Ovary (tissue), 10 donors: ENCODE measurements at places on chromosomes 3 and 15. TPM values are rescaled to one million over a fixed set of nuclear protein-coding genes. Genes with fewer than 3 reads are reported as not detected.

GRCh38 chr3:89606151-89606550, 498.7 kb downstream of the EPHA3 start:
- DNase-seq = no peak

DNA sequence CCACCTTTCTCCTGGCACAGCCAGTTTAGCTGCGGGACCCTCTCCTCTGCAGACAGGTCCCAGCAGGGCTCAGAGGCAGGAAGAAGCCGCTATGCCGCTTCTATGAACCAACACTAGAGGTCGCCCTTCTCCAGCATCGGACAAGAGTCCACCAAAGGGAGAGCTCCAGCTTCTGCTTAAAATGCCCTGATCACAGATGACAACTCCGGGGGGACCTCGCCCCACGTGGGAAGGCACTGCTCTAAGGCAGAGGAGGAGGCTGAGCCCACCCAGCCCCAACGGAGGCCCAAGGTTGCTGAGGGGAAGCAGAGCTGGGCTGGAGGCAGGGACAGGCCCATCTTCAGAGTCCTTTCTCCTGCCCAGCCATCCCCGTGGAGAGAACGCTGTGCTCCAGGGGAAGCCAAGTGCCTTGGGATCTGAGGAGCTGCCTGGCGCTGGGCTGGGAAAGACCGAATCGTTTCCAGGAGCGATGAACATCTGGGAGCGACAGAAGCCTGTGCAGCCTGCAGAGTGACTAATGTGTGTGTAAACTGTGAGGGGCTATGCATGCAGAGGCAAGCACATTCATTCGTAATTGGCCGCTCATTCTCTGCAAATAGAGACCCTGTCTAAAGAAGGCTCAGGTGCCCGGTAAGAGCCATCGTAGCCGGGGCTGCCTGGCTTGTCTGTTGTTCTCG, 43.5 kb upstream of the BDH1 start:
- peak; percentile 79 for DNase-seq

DNA sequence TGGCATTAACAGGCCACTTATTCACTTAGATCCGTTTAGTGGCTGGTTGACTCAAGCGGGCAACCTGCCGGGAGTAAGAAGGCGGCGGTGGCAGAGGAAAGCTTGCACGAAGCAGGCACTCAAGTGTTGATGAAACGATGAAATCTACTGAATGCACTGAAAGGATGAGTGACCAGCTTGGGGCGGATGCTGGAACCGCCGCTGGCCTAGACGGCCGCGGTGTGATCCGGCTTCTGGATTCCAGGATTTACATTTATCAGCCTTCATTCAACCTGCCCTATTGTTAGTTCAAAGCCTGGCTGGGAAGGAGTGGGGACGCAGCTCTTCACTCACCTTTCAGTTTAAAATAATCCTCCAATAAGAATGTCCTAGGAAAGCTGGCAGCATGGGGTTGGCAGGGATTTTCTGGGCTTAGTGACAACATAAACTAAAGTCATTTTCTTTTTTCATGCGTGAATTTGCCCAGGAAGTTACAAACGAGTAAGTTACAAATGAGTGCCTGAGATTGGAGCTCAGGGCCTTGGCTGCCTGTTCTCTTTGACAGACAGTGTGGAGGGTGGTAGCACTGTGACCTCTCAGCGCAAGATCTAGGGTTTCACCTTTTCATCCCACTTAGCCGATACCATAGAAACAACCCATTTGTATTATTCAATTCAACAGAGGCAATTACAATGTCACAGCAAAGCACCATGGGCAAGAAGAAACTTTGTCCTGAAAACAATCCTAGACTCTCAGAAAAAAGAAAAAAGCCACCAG, 1.1 kb upstream of the PLCH1 start:
- no peak for DNase-seq

GRCh38 chr15:36603987-36604386, 24.6 kb downstream of the CDIN1 start:
- no peak for DNase-seq

DNA sequence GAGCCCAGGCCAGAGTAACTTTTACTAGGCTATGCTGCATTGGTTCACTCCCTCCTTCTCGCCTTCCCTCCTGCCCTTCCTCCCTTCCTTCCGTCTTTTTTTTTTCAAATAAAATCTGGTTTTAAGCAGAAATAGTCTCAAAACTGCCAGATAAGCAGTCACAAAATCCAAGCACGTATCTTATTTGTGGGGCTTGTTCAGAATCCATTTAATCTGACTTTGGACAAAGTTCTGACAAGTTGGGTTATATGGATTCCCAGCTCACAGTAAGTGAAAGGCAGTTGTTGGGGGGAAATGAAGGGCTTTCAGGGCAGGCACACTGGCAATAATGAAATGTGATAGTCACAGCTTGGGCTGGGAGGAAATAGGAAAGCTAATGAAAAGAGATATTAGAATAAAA, 32.0 kb upstream of the PLXND1 start:
- DNase-seq = no peak

DNA sequence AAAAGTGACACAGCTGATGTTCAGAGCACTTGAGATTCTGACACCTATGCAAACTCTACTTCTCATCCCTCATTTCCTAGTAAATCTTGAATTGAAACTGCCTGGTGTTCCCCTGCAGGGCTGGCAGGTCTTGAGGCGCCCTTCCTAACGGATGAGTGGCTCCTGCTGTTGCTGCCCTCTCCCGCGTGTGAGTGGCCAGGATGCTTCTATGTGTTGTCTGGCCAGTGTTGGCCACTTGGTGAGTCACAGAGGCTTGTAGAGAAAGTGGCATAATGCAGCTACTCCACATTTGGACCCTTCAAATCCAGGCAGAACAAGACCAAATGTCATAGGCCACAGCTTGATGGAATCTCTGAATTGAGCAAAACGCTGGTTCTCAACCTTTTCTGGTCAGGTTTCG, 63.6 kb downstream of the MOBP start:
- DNase-seq = no peak

- DNase-seq = no peak
Observed at GRCh38 chr3:45123030-45123429, 23.1 kb downstream of the CDCP1 start.

- no peak for DNase-seq
Observed at GRCh38 chr3:124634210-124635168, 95.8 kb upstream of the UMPS start.

GRCh38 chr15:31544361-31544760, 217.7 kb downstream of the KLF13 start:
- DNase-seq = no peak

GRCh38 chr3:67093305-67093704, 95.2 kb downstream of the KBTBD8 start:
- DNase-seq = no peak

TRIM42 gene
- not detected for polyA plus RNA-seq

KCNMB2 gene
- polyA plus RNA-seq = 7.6 TPM

BRK1 gene
- polyA plus RNA-seq = 178 TPM

IL5RA gene
- 0.07 TPM for polyA plus RNA-seq

GOLGA8Q gene
- polyA plus RNA-seq = 1.2 TPM

ITIH3 gene
- 3.3 TPM for polyA plus RNA-seq

ZNF385D gene
- 9.3 TPM for polyA plus RNA-seq

IGF1R gene
- 38.2 TPM for polyA plus RNA-seq
